ENCODE measurements at places on chromosomes 2 and 18. TPM values are rescaled to one million over a fixed set of nuclear protein-coding genes. Genes with fewer than 3 reads are reported as not detected.

GRCh38 chr2:96241227-96241626 is 24.6 kb downstream of the TMEM127 start:
- DNase-seq, result no peak

GRCh38 chr2:40556739-40557138 is 104.8 kb upstream of the SLC8A1 start:
- DNase-seq, result no peak

DNA sequence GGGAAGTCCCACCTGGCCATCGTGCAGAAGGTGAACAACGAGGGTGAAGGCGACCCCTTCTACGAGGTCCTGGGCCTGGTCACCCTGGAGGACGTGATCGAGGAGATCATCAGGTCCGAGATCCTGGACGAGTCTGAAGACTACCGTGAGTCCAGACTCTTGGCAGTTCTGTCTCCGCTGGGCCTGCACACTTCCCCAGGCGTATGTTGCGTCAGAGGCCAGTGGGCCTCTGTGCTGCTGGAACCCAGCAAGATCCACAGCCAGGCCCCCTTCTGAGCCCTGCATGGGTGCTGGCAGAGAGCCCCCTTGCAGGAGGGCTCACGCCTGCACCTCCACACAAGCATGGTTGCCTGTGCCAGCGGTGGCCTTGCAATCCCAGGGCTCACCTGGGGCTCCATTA is 9.0 kb downstream of the CNNM3 start:
- no peak for DNase-seq

- no peak for DNase-seq
Observed at GRCh38 chr2:216340280-216340631, 32.0 kb downstream of the MARCHF4 start.

PTPRN gene
- total RNA-seq, result 4.4 TPM

RESP18 gene
- total RNA-seq, result not detected

ADRA2B gene
- total RNA-seq, result 1.3 TPM

KLHL14 gene
- total RNA-seq, result 31.6 TPM
